ENCODE measurements at places on chromosomes 12 and 14.

DNA sequence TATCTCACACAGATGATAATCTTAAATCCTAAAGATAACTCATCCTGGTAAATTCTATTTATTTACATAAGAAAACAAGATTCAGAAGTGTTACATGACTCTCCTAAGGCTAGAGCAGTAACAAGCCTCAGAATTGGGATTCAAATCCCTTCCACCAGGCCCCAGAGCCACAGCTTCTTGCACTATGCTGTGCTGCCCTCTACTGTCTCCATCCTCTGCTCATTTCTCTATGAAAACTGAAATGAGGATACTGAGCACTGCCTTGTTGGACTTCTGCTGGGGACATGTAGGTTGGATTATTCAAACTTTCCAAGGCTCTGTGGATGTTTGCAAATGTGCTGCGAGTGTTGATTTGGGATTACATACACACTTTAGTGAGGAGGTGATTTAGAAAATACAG, 23.5 kb upstream of the C12orf50 start:
- peak; percentile 52 for DNase-seq

GRCh38 chr14:70237710-70238109, 49.0 kb upstream of the SLC8A3 start:
- DNase-seq: peak; percentile 82

DNA sequence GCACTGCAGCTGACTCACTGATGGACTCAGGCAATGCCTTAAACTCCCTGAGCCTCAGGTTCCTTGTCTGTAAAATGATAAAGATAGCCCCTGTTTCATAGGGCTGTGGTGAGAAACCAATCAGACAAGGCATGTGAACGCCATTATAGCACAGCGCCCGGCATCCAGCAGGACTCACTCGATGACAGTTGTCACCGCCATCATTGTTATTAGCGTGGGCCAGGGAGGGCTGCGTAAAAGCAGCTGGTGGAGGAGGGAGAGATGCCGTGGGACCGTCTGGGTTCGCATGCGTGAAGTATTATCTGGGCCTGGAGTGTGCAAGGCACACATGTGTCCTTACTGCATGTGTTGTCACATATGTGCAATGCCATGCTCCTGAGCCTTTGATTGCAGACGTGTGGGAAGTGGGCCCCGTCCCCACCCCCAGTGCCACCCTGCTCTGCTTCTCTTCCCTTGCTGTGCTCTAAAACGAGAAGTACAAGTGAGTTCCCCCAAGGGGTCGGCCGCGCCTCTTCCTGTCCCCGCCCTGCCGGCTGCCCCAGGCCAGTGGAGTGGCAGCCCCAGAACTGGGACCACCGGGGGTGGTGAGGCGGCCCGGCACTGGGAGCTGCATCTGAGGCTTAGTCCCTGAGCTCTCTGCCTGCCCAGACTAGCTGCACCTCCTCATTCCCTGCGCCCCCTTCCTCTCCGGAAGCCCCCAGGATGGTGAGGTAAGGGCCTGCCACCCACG, at the start of gene PTPN6:
PTPN6 (plus strand) TSS at position 546 of the 730 bp plus-strand sequence; CDS start at position 703, 157 bp downstream.
- DNase-seq: no peak

GRCh38 chr14:90695997-90696660, 120.1 kb downstream of the TTC7B start:
- no peak for DNase-seq

DNA sequence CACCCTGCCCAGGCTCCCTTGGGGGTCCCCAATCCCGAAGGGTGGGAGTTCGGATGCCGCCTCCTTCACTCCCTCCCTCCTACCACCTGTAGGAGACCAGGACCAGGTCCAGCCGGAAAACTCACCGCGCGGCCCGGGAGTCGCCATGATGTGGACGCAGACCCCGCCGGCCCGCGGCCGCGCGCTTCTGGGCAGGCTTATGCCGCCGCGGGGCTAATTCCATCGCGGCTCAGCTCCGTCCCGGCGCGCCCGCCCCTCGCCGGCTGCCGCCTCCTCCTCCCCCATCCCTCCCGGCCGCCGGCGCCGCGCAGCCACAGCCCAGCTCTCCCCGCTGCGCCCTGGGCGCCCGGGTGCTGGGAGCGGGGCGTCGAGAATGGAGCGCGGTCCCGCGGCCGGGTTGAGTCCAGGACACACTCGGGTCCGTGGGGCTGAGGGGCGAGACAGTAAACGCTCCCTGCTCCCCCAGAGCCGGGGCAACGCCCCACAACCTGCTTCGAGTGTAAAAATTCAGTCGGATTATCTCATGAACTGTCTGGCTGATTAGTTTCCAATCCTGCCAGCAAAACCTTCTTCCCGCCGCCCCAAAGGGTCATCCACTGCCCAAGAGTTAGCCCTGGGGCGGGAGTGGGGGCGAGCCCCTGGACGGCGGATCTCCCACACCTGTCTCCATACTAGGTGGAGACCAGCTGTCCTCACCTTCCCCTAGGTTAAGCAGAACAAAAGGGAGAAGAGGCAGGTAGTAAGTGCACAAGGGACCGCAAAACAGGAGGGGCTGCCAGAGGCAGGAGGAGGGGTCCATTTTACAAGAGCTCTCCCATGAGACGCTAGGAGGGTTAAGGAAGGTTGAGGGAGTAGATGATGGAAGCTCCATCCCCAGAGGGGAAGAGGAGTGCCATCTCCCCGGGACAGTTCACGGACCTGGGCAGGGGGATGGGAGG, at the start of gene ANO2:
ANO2 (minus strand) TSS at position 189 of the 938 bp plus-strand sequence; CDS start at position 147, 42 bp downstream.
- DNase-seq: no peak

GRCh38 chr12:79371226-79371625, 319.5 kb downstream of the PAWR start:
- DNase-seq: no peak

DNA sequence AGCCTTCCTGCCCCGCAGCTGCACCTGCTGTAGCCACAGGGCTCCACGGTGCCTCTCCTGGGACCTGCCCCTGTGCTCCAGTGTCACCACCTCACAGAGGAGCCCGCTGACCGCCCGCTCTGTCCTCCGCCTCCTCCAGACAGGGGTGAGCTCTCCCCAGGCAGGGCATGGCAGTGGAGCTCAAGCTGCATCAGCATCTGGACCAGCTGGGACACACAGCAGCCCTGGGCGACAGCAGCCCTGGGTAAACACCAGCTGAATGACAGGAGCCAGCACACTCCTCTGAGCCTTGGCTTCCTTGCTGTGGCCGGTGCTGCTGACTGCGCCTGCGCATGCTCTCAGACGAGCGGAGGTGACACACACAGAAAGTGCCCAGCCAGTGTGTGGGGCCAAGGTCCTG, 22.0 kb downstream of the CHGA start:
- DNase-seq: no peak

DNA sequence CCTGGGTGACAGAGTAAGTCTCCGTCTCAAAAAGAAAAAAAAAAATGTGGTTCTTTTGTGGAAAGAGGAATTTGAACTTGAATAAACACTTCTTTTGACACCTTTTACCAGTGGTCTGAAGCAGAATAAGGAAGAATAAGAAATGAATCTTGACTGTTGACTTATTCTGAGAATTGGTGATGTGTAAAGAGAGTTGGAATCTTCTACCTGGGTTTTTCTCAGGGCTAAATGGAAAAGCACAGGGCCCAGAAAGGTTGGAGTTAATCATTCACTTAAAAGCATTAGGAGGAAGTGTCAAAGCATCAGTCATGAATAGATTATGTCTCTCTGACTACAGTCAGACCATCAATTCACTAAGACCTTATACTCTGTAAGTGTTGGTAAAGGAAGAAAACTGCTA, 13.9 kb downstream of the PNMA1 start:
- no peak for DNase-seq

DNA sequence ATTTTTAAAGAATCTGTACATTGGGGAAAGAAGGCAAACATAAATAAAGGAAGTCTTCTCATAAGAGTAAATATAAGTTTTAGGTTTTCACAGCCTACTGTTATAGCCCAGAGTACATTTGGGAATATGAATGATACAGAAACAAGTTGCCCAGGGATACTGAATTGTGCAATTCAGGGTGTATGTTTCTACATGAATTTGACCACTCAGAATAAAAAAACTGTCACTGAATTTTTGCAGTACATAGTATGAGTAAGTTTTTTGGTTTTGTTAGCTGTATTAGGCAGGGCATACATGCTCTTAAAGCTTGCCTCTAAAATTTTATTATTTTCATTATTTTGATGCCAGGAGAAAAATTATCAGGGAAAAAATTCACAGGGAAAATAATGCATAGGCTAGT, 6.6 kb upstream of the PCNX4 start:
- no peak for DNase-seq

- no peak for DNase-seq
Measured at GRCh38 chr12:55060470-55060869, 40.7 kb downstream of the NEUROD4 start.

GRCh38 chr14:31935391-31935790, 141.7 kb upstream of the ARHGAP5 start:
- DNase-seq: no peak

GRCh38 chr14:51283402-51284085, 43.5 kb downstream of the TMX1 start:
- DNase-seq: peak; percentile 32

DNA sequence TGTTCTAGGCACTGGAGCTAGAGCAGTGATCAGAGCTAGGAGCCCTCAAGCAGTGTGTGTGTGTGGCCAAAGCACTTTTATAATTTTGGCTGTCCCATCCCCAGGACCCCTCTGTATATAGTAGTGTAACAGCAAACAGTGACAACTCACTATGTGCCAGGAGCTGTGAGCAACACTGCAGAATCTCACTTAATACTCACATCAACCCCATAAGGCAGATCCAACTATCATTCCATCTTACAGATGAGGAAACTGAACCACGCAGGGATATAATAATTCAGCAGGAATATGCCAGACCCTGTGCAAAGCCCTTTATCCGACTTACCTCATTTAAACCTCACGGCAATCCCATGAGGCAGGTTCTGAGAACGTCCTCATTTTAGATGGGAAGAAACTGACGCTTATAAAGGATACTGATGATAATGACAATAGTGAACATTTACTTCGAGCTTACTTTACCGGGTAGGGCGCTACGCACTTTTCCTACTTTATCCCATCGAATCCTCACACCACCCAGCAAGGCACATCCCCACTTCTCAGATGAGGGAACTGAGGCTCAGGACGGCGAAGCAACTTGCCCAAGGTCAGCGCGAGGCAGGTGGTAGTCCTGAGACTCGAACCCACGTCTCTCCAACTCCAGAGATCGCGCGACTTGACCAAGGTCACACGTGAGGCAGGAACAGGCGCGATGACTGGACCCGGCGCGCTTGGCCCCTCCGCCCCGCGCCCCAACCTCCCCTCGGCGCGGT, 687 bp downstream of the RAB35 start:
- peak; percentile 49 for DNase-seq

GRCh38 chr12:62516927-62517326, 50.3 kb downstream of the MON2 start:
- no peak for DNase-seq

GRCh38 chr12:271161-271560, 8.5 kb upstream of the SLC6A13 start:
- DNase-seq: no peak

DNA sequence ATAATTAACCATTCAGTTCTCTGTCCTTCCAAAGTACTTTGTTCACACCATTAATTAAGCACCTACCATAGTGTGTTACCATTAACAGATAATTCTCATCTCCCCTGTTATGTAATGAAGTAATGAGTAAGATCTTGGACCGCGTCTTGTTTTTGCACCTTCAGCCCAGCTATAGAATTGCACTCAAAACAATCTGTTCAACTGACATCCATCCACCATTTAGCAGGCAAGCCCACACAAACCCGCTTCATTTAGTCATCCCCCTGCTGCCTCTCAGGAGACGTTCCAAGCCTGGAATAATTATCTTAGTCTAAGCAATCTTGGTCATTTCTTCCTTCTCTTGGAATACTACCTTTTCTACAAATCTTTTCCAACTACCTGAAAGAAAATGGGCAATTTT, 74.4 kb downstream of the DUSP16 start:
- DNase-seq: no peak

- no peak for DNase-seq
Measured at GRCh38 chr12:81080431-81080983, 2.6 kb downstream of the ACSS3 start.

DNA sequence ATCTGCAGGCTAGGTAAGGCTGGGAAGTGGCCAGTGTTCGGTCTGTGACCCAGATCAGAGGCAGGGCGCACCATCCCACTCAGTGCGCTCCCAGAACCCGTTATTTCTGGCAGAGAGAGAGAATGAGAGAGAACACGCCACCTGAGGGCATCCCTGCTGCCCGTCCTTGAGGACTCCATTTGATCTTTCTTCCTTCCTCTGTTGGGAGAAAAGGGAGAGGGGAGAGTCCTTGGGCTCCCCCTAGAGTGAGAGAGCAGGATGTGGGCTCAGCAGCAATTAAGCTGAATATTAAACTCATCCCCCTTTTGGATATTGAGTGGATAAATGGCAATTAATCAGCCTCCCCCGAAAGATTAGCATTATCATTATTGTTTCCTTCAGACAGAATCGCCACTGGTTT, 70.6 kb downstream of the IFT43 start:
- DNase-seq: no peak

DNA sequence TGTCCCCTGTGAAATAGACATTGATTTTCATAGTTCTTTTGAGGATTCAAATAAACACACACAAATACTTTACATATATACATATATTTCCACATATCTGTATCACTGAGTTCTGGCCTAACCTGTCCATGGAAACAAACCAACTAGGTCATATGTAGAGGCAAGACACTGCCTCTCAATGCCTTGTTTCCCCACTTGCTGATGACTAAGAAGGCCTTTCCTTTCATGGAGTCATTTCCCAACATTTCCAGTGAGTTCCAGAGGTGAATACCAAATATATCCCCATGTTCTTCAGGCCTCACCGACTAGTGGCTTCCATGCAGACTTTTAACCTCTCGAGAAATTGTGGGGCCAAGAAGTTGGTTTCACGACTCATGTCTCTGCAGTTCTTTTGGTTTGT, 120.8 kb downstream of the DNAI7 start:
- DNase-seq: no peak

DNA sequence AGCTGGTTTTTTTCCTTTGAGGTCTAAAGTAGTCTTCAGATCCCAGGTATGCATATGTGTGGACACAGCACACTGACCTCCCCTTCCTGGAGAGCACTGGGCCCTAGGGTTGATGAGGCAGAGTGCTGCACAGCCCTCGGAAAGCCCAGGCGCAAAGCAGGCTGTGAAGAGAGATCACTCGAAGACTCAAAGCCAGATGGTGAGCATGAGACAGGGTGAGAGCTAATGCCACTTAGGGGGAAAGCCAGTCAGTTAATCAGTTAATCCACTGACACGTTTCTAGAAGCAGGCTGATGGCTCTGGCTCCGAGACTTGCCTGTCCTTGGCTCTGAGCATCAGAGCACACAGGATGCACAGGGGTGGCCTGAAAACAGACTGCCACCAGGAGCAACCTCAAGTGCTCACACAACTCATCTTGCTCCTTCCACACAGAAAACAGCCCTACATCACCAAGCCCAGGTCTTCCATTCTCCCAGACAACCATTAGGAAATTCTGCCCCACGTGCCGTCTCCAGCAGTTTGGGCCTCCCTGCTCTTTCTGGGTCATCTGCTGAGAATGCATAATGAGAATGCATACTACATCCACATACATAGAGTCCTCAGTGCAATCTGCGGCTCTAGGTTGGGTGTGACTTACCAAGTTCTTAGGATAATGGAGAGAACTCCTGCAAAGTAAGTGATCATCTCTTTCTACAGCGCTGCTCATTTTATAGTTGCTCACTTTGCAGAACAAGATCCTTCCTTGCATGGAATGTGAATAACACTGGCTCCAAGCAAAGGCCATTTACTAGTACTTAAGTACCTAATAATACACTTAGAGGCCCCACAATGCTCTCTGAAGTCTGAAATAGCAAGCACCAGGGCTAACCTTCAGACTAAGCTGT, 12.0 kb downstream of the AQP6 start:
- DNase-seq: no peak

Data from hematopoietic multipotent progenitor cell treated with erythropoietin and hydrocortisone succinate and interleukin-3 and kit ligand, for 17 days (in vitro differentiated cells).